ENCODE measurements at places on chromosomes 11 and 22.

DNA sequence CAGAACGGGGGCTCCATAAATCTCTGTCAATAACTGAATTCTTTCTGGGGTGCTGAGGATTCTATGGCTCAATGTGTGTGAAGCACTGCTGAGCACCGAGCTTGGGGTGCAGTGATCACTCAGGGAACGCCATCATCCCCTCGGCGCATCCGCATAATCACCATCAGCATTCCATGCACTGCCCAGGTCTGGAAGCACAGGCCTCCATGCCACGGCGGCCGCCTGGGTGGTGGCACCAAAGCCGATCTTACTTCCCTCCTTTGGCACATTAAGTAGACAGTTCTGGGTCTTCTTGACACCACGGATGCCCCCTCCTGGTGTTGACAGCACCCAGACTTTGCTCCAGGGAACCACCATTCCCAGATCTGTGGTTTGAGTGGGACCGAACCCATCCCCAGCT, 15.6 kb downstream of the LTO1 start:
- no peak for ATAC-seq

DNA sequence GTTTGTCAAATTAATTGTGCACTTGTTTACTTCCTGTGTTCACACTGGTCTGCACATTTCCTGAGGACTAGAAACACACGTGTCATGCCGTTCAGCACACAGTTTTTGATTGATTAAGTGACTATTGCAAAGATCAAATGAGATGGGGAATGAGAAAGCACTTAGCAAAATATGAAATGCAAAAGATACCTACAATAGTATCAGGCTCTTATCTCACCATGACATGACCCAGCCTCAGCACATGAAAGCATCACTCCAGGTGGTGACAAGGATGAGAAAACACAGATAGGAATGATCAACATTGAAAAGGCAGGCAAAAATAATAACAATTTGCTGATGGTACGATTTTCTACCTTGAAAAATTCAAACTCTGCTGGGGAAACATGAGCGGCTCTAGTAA, 42.1 kb upstream of the TP53I11 start:
- ATAC-seq: no peak

DNA sequence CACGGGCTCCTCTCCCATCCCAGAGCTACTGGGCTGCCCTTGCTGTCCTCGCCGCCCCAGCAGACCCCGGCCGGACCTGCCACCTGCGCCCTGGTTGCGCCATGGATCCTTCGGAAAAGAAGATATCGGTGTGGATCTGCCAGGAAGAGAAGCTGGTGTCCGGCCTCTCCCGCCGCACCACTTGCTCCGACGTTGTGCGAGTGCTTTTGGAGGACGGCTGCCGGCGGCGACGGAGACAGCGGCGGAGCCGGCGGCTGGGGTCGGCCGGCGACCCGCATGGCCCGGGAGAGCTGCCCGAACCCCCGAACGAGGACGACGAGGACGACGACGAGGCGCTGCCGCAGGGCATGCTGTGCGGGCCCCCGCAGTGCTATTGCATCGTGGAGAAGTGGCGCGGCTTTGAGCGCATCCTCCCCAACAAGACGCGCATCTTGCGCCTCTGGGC, 382 bp downstream of the RASSF10 start:
- ATAC-seq: no peak

DNA sequence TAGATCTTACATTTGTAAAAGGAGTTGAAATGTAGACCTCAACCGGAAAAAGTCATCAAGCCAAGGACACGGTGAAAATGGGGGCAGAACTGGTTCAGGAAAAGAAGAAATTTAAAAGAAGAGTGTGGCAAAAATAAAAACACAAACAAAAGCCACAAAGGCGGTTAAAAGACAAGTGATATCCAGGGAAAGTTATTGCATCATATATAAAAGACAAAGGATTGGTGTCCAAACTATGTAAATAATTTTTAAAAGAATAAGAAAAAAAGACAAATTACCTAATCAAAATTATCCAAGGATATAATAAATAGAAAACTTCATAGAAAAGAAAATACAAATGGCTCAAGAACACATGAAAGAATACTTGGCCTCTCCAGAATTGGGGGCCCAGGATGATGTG, 45.1 kb upstream of the OPCML start:
- ATAC-seq: no peak

- no peak for ATAC-seq
Observed at GRCh38 chr11:65489035-65489705, 9.7 kb upstream of the MALAT1 start.

DNA sequence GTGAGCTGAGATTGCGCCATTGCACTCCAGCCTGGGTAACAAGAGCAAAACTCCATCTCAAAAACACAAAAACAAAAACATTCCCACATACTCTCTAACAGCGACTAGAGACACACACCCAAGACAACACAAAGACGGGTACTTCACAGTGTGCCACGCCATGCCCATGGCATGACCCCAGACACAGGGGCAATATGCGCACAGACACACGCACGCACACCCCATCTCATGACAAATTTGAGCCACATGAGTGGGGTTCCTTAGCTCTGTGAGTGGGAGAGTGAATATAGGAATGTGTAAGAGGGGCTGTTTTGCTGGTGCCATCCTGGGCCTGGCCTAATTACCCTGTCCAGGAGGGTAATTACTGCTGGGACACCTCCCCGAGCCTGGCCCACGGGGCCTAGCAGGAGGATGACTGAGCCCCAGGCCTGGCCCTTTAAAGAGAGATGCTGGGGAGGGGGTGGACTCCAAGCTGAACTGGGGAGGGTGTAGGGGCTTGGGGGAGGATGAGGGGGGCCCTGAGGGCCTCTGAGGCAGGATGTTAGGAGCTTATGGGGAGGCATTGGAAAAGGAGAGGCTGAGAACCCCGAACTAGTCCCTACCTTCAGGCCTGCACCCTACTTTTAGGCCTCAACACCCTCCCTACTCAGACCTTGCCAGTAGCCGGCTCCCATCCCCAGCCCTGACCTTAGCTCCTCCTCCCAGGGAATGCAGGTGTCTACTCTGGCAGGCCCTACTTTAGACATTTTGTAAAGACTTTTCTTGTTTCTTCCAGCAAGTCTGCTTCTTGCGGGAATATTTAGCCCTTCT, 1.5 kb downstream of the LTBP3 start:
- no peak for ATAC-seq

DNA sequence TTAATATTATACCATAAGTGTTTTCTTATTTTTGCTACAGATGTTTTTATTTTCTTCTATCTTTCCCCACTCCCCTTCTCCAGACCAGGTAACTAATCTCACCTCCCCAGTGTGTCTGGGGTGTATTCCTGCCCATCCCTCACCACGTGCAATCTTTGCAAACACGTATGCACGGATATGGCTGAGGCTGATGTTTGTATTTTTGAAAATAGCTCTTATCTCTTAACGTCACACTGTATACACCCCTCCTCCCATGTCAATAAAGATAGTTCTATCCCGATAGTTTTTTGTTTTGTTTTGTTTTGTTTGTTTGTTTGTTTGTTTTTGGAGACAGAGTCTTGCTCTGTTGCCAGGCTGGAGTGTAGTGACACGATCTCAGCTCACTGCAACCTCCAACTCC, 127.5 kb downstream of the FBXO7 start:
- no peak for ATAC-seq

- ATAC-seq: no peak
Observed at GRCh38 chr22:48760481-48761390, 1066.9 kb downstream of the BRD1 start.

DNA sequence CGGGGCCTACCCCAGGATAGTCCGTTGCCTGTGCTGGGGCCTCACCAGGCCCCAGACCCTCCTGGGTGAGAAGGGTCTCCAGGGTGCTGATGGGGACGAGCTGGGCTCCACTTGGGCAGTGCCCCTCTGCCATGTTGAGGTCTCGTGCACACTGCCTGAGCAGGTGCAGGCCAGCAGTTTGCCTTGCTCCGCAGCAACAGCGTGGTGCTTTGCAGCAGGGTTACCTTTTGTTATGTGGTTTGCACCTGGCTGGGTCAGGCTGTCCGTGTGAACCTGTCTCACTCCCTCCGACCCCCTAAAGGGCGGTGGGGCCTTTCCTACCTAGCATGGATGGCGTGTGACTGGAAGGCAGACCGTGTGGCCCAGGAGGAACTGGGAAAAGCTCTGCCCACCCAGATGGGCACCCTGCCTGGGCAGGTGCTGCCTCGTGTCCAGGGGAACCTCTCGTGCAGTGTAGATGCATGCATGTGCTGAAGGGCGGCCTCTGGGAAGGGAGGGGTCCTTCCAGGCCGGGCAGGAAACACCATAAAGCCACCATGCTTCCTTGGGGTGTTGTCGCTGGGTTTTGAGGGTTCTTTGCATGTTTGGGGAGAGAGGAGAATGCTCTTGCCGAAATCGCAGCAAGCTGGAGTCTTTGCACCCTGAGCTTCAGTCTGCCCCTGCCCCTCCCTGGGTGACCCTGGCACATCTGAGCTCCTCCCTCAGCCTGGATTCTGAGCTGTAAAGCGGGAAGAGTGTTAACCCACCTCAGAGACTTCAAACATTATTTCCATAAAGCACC, 75.4 kb upstream of the PPARA start:
- no peak for ATAC-seq

DNA sequence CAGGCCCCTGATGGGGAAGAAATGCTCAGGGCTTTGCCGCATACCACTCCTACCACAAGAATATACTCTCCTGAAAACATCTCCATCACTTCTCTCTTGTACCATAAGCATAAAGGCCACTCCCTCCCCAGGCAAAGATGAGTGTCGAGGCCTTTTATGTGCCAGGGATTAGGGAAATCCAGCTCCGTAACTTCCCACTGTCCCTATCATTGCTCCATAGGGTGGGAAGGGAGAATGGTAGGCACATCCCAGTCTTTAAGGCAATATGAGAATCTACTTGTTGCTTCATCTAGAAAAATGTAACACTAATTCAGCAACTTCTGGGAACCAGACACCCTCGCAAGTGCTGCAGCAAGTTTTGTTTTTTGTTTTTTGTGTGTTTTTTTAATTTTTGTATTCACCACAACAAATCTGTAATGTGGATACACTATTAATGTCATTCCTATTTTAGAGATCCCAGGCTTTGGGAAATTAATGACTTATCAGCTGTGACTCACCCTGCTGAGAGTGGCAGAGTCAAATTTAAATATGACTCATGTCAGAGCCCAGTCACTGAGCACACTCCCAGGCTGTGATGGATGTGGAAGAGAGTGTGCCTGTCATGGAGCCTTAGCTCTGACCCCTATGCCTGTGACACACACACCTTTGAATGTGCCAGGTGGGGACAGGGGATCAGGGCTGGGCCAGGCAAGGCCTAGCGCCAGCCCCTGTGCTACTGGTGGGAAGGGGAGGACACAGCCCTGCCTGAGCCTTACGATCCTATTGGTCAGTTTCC, 23.4 kb downstream of the PANX1 start:
- ATAC-seq: peak; percentile 96

DNA sequence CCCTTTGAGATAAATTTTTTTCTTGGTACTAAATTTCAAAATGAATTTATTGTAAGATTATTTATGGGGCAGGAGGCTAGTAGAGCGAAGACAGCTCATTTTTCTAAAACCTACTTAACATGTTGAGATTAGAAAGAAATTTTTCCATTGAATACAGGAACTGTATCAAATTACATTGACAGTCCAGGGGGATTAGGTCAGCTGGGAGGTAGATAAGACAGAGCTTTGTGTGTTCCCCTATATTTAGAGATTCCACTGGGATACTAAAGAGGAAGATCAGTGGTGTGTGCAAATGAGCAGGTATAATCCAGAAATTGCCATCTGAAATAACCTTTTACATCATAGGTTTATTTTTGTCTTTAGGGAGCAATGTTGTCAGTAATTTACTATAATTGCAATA, 32.1 kb downstream of the ENDOD1 start:
- no peak for ATAC-seq

DNA sequence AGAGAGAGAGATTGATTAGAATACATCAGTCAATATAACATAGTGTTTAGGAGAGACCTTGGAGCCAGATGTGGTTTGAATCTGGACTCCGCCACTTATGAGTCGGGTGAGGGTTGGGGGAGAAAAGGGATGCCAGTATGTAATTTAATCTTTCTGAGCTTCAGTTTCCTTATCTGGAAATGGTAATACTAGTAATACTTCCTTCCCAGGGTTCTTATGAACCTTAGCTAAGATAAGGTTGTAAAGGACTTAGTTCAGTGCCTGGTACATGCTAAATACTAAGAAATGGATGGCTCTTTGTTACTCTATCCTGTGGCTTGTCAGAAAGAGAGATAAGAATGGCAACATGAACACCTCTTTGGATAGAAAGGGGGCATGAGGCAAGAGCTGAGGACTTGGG, 226.1 kb upstream of the NARS2 start:
- ATAC-seq: no peak

GRCh38 chr22:49598338-49598737, 229.3 kb downstream of the BRD1 start:
- ATAC-seq: no peak

DNA sequence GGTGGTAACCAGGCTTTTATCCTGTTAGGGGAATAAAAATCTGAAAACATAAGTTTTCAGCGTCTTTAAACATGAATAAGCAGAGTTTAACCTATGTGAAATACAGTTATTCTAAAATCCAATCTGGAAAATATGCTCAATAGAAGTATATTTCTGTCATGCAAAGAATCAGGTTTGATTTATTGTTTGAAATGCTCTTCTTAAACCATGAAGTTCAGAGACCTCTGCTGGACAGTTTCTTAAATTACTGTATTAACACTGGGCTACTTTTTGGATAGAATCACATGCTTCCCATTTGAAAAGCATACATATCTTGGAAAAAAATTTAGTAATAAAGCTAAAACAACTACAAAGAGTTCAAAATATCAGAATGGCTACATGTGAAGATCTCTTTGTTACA, 25.4 kb downstream of the APIP start:
- ATAC-seq: no peak

DNA sequence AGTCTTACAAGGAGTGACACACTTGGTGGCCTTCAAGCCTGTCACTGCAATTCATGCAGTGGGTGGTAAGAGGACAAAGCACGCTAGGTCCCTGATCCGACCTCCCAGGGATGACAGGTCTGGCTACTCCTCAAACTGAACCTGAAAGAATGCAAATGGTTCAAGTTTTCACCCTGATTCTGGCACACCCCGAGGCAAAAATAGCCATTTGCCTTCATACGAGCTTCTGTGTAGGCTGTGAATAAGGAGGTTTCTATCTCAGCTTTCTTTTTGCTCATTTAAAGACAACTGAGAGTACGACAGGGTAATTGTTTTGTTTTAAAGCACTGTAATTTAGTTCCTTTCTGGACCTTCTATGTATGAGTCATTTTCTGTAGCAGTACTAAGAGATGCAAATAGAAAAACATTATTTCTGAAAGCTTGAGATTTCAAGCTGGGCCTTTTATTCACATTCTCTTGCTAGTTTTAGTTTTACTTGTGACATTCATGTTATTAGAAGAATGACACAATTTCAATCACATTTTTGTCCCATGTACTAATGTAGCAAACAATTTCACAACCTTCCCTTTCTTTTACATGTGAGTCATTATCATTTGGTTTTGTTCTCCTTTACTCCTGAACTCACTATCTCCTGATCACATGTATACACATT, 56.6 kb upstream of the FDX1 start:
- ATAC-seq: peak; percentile 83

DNA sequence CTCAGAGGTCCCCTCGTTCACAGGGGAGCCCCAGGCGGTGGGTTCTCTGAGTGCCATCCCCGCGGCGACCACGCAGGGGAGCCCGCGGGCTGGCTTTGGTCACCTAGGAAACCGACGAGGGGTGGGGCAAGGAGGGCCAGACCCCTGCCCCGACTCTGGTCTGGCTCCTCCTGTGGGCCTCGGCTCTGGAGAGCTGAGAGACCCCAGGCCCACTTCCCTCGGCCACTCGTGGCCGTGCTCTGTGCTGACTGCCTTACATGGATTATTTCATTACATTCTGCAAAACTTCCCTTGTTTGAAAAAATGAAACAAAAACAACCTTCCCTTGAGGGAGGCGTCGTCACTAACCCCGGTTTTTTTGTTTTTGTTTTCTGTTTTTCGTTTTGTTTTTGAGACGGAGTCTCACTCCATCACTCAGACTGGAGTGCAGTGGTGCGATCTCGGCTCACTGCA, 15.1 kb upstream of the CYTH4 start:
- peak; percentile 88 for ATAC-seq

Measured in activated CD4-positive, CD25-positive, alpha-beta regulatory T cell treated with anti-CD3 and anti-CD28 coated beads, Interleukin-2, amount 50 U/mL, for 24 hours (primary cell).